SHP77 (cell line): ENCODE measurements at places on chromosomes 16 and 17.

DNA sequence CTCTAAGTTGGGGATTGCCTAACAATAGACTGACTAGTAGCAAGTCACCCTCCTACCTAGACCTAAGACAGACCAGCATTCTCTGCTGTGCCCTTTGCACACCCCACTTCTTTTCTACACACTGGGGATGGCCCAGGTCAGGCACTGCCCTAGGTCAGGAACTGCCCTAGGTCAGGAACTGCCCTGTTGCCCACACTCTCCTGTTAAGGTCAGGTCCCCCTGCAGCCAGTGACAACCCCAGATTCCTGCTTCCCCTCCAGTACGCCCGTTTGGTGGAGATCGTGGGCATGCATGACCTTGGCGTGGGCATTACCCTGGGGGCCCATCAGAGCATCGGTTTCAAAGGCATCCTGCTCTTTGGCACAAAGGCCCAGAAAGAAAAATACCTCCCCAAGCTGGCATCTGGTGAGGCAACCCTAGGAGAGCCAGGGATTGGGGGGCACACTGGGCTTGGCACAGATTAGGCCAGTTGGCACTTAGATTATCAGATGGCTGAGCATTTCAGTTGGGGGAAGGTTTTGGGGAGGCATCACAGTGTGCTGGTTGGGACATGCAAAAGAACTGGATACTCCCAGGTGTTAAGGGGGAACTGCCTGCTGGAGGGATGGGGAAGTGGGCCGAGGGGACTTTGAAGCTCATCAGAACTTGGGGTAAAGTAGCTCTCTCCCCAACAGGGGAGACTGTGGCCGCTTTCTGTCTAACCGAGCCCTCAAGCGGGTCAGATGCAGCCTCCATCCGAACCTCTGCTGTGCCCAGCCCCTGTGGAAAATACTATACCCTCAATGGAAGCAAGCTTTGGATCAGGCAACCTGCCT is 1.7 kb downstream of the ACADVL start:
- DNase-seq = no peak

DNA sequence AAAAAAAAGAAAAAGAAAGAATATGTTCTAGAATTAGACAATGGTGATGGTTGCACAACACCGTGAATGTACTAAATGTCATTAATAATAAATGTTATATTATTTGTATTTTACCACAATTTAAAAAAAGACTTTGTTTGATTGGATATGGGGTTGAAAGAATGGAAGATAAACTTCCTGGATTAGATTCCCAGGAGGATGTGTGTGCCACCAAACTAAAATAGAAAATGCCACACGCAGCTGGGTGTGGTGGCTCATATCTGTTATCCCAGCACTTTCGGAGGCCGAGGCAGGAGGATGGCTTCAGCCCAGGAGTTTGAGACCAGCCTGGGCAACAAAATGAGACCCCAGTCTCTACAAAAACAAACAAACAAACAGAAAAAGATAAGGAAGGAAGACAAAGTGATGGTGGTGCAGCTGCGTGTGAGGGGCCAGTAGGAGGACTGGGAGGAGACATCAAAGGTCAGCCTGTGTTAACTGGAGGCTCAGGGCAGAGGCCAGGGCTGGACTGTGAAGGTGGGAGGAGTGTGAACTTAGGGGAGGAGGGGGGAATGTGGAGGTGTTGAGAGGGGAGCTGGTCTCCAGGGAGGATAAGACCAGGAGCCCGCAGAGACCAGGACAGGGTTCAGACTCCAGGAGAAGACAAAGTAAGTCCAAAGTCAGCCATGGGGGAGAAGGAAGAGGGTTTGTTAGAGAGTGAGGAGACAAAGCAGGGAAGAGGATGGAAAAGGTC is 4.1 kb downstream of the PECAM1 start:
- DNase-seq = no peak

DNA sequence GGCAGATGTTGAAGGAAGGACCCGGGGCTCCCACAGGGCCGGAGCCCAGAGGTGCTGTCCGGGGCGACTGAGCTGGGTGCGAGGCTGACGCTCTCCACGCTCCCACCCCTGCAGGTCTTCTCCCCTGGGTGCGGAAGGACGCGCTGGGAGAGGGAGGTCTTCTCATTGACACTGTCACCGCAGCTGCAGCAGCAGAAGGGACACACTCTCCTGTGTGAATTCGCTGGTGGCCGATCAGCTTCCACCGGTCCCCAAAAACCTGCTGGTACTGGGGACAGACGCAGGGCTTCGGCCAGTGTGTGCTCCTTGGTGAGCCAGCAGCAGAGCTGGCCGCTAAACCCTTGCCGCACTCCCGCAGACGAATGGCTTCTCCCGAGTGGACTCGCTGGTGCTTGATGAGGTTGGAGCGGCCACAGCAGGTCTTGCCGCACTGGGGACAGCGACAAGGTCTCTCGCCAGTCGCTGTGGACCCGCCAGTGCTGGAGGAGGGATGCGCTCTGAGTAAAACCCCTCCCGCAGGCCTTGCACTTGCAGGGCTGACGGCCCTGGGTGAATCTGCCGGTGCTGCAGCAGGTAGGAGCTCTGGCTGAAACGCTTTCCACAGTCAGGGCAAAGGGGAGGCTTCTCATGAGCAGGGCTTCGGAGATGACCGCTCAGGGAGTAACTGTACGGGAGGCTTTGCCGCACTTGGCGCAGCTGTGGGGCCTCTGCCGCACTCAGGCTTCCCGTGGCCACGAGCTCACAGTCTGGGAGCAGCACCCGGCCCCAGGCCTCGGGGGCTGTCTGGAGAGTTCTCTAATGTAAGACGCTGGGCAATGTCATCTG is 6.2 kb downstream of the ZNF843 start:
- no peak for DNase-seq

- no peak for DNase-seq
Observed at GRCh38 chr17:72119873-72120641, 763 bp upstream of the SOX9 start.

GRCh38 chr17:76833747-76834146 is 34.5 kb upstream of the MGAT5B start:
- no peak for DNase-seq

- peak; percentile 62 for DNase-seq
Observed at GRCh38 chr16:85553436-85554113, 59.5 kb upstream of the GSE1 start.

DNA sequence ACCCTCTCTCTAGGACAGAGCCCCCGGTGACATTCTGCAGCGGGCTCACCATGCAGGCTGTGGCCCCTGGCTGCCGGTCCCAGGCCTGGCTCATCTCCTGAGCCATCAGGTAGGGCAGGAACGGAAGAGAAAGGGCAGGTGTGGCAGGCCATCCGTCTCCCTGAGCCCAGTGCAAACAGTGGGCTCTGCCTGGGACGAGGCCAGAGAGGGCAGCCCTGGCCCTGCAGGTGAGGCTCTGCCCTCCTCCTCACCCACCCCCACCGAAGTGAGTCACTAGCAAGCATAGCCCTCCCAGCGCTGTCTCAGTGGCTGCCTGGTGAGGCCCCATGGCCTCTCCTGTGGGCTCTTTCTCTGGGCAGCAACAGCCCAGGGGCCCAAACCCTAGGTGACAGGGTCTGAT is 14.5 kb downstream of the OTOP3 start:
- peak; percentile 31 for DNase-seq

DNA sequence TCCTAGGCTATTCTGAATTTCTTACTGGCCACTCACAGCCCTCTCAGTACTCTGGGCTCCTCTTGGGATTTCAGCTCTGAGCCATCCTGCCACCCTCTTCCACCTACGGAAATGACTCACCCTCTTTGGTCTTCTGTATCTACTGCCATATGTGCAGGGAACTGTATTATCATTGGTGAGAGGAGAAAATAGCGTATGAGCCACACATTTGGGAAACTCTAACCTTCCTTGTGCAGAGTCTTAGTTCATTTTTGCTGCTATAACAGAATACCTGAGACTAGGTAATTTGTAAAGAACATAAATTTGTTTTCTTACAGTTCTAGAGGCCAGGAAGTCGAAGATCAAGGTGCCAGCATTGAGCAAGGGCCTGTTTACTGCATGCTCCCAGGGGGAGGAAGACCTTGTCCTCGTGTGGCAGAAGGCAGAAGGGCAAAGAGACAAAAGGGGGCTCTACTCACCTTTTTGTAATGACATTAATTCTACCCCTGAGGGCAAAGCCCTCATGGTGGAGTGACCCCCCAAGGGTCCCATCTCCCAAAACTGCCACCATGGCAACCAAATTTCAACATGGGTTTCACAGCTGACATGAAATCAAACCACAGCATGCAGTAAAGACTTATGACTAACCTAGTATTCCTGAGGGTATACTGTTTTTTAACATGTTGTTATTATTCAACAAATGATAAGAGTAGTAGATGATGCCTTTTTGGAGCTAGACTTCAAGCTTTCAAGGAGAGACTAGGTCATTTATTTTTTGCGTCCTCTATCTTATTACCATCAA is 191.8 kb downstream of the PRKCA start:
- DNase-seq = no peak

GRCh38 chr16:3578121-3578520 is 918 bp upstream of the NLRC3 start:
- DNase-seq = no peak

GRCh38 chr16:83911290-83911689 is 12.4 kb downstream of the MLYCD start:
- DNase-seq = no peak

- DNase-seq = peak; percentile 96
Observed at GRCh38 chr16:29811170-29811895, 660 bp upstream of the PRRT2 start.

GRCh38 chr17:75090871-75091854 is 3.4 kb downstream of the SLC16A5 start:
- DNase-seq = no peak

- no peak for DNase-seq
Observed at GRCh38 chr17:41647038-41647813, 22.9 kb upstream of the KRT17 start.

GRCh38 chr16:3183445-3184139 is 4.4 kb upstream of the OR1F1 start:
- DNase-seq = no peak

- DNase-seq = no peak
Observed at GRCh38 chr17:37736428-37736827, 8.4 kb downstream of the HNF1B start.

DNA sequence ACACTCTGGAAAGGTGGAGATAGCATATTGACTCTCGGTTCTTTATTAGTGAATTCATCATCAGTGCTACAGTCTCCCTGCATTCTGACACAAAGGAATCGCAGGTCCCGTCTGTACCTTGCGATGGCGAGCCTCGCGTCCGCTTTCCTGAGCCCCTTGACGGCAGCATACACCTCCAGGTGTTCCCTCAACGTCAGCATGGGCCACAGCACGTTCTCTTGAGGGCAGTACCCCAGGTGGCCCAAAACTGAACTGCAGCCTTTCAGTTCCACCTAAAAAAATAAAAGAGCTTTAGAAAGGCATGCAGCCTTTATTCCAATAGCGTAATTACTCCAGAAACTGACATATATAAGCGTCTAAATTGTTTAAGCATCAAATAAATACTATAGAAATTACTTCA is 24.2 kb upstream of the ABCA9 start:
- no peak for DNase-seq

DNA sequence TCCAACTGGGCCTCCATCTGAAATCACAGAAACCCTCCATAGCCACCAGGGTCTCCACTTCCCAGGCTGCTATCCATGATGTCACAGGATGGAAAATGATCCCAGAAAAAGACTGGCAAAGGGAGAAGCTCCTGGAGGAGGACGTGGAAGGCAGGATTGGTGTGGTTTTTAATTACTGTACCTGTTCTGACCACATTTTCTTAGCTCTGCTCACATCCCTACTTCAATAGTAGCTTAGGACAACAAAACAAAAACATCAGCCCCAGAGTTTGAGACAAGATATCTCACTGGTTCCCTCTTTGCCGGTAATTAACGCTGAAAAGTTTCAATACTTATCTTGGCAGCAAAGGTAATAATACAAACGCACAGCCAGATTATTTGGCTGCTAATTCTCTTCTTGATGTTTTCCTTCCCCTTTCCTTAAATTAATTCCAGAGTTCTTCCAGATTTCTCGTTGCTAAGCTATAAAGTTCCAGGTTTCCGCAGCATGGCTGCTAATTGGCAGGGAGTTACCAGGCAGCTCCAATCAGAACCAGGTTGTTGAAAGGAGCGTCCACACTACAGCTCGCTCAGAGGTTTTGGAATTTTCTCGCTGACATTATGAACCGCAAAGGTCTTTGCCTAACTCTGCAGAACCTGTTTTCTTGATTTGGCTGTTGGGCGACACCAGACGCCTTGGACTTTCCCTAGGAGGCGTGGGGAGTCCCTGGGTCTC is 263.4 kb downstream of the MRTFB start:
- no peak for DNase-seq

GRCh38 chr16:31328322-31329052 is 26.5 kb upstream of the ITGAX start:
- DNase-seq = no peak

GRCh38 chr17:80318166-80318565 is 57.5 kb downstream of the RNF213 start:
- no peak for DNase-seq

- DNase-seq = no peak
Observed at GRCh38 chr17:63332286-63332685, 113.8 kb downstream of the CYB561 start.

DNA sequence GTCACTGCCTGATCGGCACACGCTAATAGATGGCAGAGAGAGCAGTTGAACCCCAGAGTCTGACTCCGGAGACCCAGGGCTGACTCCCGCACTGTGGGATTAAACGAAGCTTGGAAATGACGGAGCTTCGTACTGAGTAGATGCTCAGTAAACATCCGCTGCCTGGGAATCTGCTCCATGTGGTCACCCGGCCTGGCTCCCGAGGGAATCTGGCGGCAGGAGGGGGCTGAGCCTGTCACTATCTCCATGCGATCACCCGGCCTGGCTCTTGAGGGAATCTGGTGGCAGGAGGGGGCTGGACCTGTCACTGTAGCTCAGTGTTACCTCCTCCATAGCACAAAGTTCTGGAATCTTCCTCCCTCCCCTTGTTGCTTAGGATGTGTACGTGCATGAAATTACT is 139.7 kb upstream of the CIBAR2 start:
- DNase-seq = no peak

DNA sequence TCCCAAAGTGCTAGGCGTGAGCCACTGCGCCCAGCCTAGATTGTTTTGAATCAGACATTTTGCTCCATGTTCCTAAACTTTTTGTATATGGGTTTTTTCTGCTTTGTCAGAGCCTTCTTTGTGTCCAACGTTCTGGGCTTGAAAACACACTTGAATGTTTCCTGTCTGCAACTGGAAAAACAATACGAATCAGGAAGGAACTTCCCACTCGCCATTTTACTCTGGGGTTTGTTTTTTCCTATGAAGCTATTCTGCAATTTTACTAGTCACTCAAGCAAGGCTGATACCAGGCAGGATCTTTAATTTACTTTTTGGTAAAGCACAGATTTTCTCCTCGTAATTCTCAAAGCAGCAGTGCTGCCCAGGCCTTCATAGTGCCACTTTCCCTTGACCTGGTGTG is 31.6 kb downstream of the ARHGAP17 start:
- DNase-seq = no peak

DNA sequence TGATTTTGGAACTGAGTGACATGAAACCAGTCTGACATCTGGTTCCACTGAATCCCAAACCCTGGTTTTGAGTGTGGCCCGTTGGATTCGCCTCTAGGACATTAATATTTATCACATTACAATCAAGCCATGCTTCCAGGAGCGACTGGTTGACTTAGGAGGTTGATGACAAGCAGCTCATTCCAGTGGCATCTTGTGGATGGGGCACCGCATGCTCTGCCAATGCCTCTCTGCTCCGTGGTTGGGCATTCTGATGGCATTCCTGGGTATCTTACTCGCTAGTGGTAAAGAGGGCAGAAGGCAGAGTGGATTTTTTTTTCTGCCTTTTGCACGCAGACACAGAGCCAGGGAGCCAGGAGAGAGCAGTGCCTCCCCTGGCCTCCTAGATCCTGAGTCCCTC is 31.4 kb downstream of the CACNG4 start:
- DNase-seq = no peak
